ENCODE measurements at places on chromosomes 7 and 10. TPM values are rescaled to one million over a fixed set of nuclear protein-coding genes. Genes with fewer than 3 reads are reported as not detected.

DNA sequence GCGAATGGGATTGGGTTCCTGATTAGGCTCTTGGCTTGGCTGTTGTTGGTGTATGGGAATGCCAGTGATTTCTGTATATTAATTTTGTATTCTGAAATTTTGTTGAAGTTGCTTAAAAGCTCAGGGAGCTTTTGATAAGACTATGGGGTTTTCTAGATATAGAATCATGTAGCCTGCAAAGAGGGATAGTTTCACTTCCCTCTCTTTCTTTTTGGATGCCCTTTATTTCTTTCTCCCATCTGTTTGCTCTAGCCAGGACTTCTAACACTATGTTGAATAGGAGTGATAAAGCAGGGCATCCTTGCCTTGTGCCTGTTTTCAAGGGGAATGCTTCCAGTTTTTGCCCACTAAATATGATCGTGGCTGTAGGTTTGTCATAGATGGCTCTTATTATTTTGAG lies 40.4 kb upstream of the MPP7 start:
- no peak for DNase-seq

The TMEM273 gene
- not detected for total RNA-seq

- DNase-seq: no peak
Observed at GRCh38 chr7:26508481-26508880, 216.8 kb downstream of the SNX10 start.

GRCh38 chr7:63054191-63054661 lies 944.4 kb upstream of the ZNF722 start:
- no peak for DNase-seq
